ENCODE measurements at places on chromosomes 4 and X.

GRCh38 chr4:128942607-128943006, 133.1 kb downstream of the JADE1 start:
- DNase-seq = no peak

DNA sequence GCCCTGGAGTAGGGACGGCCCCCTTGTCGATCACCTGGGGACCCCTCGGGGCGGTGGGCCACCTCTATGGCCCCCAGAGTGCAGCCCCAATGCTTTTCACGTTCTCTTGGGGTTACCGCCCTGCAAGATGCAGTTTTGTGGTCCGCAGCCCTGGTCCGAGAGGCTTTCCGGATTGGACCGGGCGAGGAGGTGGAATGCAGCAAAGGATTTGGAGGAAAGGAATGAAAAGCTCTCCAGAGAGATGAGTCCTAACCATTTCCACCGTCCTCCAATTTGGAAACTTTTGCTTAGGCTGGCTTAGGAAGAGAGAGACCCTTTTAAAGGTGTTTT, 601 bp downstream of the SLC25A43 start:
- DNase-seq = no peak

- no peak for DNase-seq
These were observed 202.7 kb downstream of the BANK1 start for GRCh38 chr4:101993002-101993841.

DNA sequence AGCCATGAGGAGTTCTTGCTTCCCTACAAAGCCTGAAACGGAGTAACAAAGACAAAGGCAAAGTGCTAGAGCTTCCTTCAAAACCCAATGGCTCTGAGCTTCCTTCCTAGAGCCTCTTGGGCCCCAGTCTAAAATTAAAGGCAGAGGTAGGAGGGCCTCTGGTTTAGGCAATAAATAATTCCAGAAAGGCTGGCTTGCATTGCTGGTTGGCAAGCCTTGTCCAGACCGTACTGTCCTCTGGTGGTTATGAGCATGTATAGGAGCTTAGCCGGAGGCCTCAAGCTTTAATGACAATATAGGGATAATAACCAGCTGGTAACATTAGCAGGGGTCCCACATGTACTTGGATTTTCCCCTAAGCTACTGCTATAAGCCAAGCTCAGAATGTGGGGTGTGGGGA, 237.3 kb downstream of the AR start:
- DNase-seq = no peak

- no peak for DNase-seq
These were observed 38.0 kb downstream of the MAGEE2 start for GRCh38 chrX:75746891-75747639.

- no peak for DNase-seq
These were observed 1056.0 kb downstream of the STIM2 start for GRCh38 chr4:27916452-27917184.

DNA sequence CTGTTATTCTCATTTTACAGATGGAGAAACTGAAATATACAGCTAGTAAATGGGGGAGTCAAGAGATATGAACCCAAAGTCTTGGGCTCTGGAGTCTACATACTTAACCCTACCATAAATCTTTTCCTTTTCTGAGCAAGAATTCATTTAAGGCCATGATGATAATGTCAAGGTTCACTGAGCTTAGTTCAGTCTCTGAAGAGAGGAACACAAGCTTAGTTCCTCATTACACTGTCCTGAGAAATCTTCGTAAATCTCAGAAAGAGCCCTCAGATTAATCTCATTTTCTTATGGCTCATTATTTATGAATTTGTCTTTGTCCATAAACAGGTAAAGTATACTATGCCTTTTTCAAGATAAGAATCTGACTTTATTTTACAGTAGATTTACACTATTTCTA, 104.2 kb downstream of the SATL1 start:
- DNase-seq = no peak

DNA sequence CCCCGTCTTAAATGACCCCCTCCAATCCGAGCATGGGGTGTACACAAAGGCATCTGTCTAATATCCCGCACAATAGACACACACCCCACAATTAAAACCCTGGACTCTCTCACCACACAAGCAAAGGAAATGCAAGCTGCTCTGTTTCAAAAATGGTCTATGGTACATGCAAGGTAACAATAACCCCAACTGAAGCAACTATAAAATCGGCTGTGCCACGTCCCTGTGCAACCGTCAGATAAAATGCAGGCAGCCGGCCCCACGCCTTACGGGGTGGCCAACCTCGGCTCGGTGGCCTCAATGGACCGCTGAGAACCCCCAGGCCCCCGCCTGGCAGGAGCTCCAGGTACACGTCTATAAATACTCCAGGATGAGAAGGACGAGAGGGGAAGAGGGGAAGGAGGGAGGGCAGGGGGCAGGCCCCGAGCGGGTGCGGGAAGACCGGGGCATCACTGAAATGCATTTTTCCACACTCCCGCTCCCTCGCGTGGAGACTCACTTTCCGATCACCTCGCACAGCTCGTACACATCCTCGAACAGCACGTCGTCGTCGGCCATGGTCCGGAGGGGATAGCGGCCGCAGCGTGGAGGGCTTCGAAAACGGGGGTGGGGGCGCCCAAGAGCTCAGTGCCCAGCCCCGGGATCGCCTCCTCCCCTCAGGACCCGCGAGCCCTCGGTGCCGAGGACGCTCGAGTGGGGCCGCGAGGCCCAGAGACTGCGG, 763 bp downstream of the CASK start:
- DNase-seq = no peak

GRCh38 chr4:40908297-40908696, 158.5 kb downstream of the NSUN7 start:
- DNase-seq = no peak
